Stimulated activated CD8-positive, alpha-beta memory T cell treated with anti-CD3 and anti-CD28 coated beads, Interleukin-4, amount 100 ng/mL, for 24 hours (primary cell): ENCODE measurements at places on chromosomes 7 and 10.

- no peak for DNase-seq
Observed at GRCh38 chr7:22432203-22432718, 67.7 kb downstream of the STEAP1B start.

GRCh38 chr10:49579621-49580020, 30.5 kb upstream of the SLC18A3 start:
- DNase-seq, result no peak

- DNase-seq, result no peak
Observed at GRCh38 chr10:436911-437665, 252.4 kb downstream of the DIP2C start.

DNA sequence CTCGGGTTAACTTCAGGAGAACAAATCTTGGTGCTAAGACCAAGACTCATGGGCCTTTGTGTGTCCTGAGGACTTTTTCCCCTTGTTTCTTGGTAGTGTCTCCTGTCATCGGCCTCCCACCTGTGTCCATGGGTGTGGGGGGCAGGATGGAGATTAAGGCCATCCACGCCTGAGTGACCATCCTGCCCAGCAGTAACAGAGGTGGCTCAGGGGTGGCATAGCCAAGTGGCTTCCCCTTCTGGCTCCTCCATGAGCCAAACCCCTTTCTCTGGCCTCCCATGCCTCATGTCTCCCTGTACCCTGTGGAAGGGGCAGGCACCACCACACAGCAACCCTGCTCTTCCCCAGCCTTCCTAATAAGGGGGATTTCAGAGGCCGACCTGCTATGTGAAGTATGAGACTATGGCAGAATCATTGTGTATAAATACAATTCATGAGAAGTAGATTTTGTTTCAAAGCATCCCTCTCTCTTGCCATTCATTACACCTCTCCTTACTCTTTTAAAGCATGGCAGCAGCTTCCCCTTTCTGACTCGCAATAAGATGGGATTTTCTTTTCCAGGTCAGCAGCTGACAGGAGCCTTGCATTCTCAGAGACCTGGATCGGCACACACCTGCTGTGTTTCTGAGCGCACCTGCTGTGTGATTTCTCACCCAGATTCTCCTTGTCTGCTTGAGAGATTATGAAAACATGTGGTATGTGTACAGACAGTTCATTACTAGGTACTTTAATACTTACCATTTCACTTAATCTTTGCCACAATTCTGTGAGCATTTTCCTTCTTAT, 102.5 kb downstream of the XPNPEP1 start:
- no peak for DNase-seq

DNA sequence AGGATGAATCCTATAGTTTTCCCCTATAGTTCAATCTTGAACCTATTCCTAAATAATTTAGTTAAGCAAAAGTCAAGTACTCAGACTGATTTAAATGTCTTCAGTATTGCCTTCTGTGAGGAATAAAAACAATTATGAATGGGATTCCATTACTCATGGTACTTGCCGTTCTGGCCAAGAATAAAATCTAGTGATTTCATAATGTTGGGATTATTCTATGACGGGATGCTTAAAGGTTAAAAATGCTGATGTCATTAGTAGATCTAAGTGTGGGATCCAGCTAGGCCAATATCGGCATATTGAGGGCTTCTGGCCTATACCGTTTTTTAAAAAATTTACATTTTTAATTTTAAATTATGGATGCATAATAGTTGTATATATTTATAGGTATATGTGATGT, 5.3 kb downstream of the BPGM start:
- DNase-seq, result no peak

- DNase-seq, result no peak
Observed at GRCh38 chr7:115300231-115300870, 378.5 kb downstream of the MDFIC start.

- DNase-seq, result no peak
Observed at GRCh38 chr10:22589851-22590514, 124.4 kb downstream of the PIP4K2A start.

DNA sequence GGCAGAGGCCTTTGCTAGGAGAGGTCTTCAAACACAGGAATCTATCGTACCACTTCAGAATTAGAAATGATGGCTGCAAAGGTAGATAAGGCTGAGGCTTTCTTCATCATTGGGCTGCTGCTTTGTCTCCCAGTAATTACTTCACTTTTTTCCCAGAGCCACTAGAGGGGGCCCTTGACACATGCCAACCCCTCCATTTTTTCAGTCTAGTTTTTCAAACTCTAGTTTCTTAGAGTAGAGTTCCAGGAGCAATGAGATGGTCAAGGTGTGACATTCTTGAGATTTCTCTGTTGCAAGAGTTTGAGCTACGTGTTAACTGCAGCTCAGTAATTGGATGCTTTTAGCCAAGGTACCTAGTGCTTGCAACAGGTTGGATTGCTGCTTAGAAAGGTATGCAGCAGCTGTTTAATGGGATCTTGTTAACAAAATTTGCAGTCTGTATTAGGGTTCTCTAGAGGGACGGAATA, 33.8 kb upstream of the RBM20 start:
- DNase-seq, result no peak

- DNase-seq, result no peak
Observed at GRCh38 chr10:71647526-71648253, 71.9 kb downstream of the C10orf105 start.

- DNase-seq, result no peak
Observed at GRCh38 chr10:7826971-7827370, 8.7 kb downstream of the TAF3 start.

- DNase-seq, result no peak
Observed at GRCh38 chr10:132848291-132848701, 62.3 kb upstream of the NKX6-2 start.

GRCh38 chr7:104795616-104796398, 218.2 kb upstream of the KMT2E start:
- no peak for DNase-seq

GRCh38 chr10:58052772-58053171, 214.9 kb downstream of the IPMK start:
- DNase-seq, result no peak

- DNase-seq, result no peak
Observed at GRCh38 chr10:77186936-77187335, 450.7 kb downstream of the KCNMA1 start.

DNA sequence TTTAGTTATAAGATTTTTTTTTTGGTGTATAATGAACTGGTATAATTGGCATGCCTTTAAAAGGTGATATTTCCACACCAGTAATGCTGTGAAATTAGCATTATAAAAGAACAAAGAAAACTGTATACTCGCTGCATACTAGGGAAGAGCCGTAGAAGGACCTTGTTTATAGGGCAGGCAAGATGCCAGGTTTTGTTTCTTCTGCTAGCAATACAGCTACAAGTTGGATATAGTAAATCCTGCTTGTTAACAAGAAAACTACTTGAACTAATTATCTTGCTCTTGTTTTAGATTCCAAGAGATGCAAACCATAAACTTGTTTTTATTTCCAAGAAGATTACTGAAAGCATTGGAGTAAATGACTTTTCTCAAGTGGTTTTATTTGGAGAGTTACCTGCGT, 1.9 kb downstream of the DNAH11 start:
- DNase-seq, result no peak

DNA sequence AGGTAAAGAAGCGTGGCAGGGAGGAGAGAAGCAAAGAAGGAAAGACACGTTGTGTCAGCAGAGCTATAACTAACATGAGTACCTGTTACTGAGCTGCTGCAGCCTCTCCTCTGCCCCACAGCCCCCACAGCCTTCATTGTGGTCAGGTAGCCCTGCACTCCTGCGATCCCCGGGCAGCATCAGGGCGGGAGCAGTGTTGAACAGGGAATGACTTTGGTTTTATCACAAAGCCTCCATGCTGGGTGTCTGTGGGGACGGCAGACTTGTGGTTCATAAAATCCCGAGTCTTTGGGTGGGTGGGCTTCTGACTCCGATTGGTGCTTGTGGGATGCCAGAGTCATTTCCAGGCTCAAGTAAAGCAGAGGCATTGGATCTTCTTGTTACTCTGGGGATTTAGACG, 14.8 kb upstream of the PRKAG2 start:
- DNase-seq, result no peak

- DNase-seq, result no peak
Observed at GRCh38 chr10:37952926-37953325, 23.5 kb downstream of the ZNF25 start.

GRCh38 chr7:44062903-44063295, 2.5 kb downstream of the PGAM2 start:
- DNase-seq, result no peak

GRCh38 chr7:150756166-150756565, 18.9 kb downstream of the GIMAP5 start:
- no peak for DNase-seq

DNA sequence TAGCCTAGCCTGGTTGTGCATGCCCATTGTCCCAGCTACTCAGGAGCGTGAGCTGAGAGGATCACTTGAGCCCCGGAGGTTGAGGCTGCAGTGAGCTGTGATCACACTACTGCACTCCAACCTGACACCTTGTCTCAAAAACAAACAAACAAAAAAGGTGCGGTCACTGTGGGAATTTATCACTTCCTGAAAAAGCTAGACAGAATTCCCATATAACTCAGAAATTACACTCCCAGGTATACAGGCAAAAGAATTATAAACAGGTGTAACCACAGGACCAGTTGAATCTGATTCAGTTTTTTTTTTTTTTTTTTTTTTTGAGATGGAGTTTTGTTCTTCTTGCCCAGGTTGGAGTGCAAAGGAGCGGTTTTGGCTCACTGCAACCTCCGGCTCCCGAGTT, 3.2 kb upstream of the OGDH start:
- no peak for DNase-seq

DNA sequence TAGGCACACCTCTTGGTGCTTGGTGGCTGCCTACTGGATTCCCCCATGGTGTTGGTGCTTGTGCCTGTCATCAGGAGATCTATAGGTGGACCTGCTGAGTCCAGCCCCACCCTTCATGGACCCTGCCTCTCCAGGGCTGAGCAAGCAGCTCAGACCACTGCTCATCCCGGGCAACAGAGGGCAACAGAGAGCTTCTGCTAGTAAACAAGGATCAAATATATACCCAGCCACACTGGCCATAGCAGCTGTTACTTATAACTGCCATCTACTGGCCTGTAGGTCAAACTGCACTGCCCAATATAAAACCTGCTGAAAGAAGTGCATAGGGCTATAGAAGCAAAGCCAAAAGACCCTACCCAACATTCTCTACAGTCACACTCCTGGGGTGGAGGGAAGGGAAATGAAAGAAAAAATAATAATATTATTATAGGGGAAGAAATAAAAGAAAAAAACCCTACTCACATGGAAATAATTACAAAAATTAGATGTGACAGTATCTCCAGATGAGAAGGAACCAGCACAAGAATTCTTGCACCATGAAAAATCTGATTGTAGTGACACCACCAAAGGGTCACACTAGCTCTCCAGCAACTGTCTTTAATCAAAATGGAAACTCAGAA, 54.9 kb upstream of the ZNF800 start:
- peak; percentile 19 for DNase-seq

- no peak for DNase-seq
Observed at GRCh38 chr10:11245510-11245909, 227.8 kb downstream of the CELF2 start.

- no peak for DNase-seq
Observed at GRCh38 chr10:82319562-82319961, 444.6 kb downstream of the NRG3 start.

DNA sequence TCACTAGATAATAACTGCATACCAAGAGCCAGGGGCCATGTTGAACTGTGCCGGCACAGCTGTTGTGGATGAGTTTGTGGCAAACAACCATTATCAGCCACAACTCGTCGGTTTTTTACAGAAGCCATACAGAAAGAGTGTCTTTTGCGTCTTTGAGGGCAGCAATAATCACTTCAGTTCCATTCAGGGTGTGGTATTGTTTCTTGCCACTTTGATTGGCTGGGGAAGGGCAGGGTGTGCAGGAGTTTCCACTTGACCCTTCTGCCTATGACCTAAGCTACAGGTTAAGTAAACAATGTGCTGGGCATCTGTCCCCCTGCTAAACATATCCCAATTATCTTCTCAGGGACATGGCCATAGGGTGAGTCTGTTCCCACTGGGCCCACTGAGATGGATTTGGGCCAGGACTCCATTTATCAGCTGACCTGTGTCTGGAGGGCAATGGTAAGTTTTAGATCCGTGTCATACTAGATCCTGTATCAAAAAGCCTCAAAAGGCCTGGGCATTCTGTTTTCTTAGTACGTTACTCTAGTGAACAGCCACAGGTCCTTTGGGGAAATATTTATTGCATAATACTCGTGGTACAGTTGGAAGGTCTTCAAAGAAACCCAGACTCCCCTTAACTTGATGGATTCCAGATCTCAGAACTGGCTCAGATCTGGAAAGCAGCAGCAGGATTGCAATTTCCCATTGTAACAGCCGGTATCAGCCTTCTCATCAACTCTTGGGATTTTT, 15.9 kb downstream of the ZNF3 start:
- no peak for DNase-seq

GRCh38 chr10:113047151-113047550, 97.1 kb downstream of the TCF7L2 start:
- DNase-seq, result no peak

DNA sequence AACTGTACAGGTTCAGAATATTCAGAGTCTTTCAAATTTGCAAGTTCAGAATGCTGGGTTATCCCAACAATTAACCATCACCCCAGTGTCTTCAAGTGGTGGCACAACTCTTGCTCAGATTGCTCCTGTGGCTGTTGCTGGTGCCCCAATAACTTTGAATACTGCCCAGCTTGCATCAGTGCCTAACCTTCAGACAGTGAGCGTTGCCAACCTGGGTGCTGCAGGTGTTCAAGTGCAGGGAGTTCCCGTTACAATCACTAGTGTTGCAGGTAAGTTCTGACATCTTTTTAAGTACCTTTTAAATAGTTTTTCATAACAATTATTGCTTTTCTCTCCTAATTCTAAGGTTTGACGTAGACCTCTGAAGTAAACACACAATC, 2.7 kb downstream of the SP4 start:
- DNase-seq, result no peak

GRCh38 chr7:69443136-69443535, 155.1 kb upstream of the AUTS2 start:
- DNase-seq, result no peak

DNA sequence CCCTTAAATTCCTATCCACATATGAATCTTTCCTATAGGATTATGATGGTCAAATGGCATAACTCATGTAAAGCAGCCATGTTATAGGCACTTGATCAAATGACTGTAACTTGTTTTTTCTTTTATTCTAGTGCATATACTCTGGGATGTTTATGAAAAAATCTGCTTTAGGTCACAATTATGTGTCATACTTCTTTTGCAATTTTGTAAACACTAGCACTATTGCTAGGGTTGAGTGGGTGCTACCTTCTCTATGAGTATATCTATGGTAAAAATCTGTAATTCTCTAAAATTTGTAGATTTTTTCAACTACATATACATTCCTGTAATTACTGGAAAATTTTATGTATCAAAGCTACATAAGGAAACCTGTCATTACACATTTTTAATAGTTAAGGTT, 50.0 kb downstream of the HGF start:
- no peak for DNase-seq
